ENCODE measurements at places on chromosomes 4 and X.

DNA sequence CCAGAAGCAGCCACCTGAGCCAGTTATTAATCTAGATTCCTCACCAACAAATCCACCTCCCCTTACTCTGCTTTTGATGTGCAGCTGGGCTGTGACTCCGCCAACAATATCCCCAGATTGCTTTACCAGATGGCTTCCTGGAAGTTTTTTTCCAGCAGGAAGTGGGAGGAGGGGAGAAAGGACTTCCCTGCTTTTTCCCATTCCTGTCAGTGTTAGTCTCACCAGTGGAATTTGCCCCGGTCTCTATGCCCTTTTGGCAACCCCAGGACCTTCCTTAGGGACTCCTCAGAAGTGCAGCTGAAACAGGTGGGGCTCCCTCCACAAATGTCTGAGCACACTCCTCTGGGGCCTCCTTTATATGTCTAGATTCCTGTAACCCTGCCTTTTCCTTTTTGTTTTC lies 465.2 kb upstream of the IGFBP7 start:
- DNase-seq = no peak

DNA sequence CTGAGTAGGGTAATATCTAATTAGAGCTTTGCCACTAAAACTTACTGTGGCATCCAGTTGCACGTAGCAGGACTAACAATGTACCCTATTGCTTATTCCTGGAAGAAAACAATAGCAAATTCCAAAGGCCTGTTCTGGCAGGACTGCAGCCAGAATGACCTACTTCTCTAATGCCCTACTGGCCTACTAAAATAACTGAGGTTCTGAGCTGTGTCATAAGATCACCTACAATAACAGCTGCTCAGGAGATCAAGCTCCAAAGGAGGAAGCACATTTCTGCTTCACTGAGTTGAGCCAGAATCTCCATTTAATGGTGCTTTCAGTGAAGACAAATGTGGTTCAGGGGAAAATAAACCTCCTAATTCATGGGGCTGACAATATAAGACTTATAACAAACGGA lies 42.2 kb upstream of the CXCL8 start:
- no peak for DNase-seq

DNA sequence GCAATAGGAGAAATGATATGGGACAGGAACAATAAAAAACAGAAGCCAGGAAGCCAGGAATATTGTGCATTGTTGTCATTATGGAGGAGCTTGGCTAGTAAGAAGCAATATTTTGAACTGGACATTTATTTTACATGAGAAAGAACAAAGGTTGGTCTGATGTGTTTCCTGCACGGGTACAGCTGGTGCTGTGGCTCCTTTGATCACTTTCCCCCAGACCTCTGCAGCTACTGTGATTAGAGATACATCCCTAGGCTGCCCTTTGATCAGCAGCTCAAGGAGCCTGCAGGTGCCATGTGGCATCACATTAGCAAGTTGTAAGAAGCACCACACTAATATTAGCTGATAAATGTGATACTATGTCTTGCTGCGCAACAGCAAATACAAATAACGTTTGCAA lies 2.5 kb downstream of the PDGFC start:
- DNase-seq = no peak

- DNase-seq = no peak
These were observed 428.9 kb downstream of the EPHA5 start for GRCh38 chr4:65241257-65241997.
